Lower lobe of right lung (tissue), 2 donors: ENCODE measurements at places on chromosomes 3 and 15. TPM values are rescaled to one million over a fixed set of nuclear protein-coding genes. Genes with fewer than 3 reads are reported as not detected.

DNA sequence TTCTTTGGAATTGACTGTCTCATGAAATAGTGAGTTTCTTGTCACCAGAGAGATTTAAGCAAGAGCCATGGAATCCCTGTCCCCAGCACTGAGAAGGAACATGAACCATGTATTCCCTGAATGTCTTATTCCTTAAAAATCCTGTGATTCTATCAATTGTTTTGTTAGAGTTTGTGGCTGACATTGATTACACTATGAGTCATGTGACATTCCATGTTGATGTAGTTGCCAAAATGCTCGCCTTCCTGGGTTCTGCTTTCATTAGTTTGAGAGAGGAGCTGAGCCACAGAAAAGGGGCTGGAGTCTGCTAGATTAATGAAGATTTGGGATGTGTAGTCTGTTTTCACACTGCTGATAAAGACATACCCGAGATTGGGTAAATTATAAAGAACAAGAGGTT is 294.9 kb upstream of the CTDSPL start:
- H3K4me1 ChIP-seq: no peaks in the 10 kb centered on the region
- no peak overlapping the region for H3K4me3 ChIP-seq
- no peaks in the 10 kb centered on the region for H3K27me3 ChIP-seq
- H3K27ac ChIP-seq: no peak overlapping the region
- DNase-seq: no peak

GRCh38 chr15:54226455-54226854 is 248.2 kb downstream of the UNC13C start:
- no peak overlapping the region for H3K27ac ChIP-seq
- DNase-seq: no peak
- no peaks in the 10 kb centered on the region for H3K36me3 ChIP-seq
- H3K4me1 ChIP-seq: no peaks in the 10 kb centered on the region

DNA sequence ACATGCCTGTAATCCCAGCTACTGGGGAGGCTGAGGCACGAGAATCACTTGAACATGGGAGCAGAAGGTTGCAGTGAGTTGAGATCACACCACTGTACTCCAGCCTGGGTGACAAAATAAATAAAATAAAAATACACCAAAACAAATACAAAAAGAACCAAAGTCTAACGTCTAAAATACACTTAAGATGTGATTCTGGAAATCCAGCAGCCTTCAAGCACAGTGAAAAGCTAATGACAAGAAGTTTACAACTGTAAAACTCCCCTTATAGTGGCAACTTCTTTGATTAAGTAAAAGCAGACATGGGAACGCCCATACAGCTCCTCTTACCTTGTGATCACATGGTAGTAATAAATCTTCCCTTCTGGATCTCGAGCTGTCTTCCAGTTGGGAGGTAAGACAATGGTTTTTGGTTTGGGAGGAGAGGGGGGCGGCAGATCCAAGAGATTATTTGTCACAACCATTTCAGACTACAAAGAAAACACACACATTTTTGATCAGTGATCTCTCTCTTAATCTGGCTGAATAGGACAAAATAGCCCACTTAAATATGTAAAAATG is 62.8 kb downstream of the NBEAL2 start:
- H3K4me3 ChIP-seq: no peak overlapping the region
- H3K4me1 ChIP-seq: peaks cover under 1% of the 10 kb centered on the region
- H3K27ac ChIP-seq: no peak overlapping the region
- DNase-seq: no peak

The STRIT1 gene
- total RNA-seq: not detected

DNA sequence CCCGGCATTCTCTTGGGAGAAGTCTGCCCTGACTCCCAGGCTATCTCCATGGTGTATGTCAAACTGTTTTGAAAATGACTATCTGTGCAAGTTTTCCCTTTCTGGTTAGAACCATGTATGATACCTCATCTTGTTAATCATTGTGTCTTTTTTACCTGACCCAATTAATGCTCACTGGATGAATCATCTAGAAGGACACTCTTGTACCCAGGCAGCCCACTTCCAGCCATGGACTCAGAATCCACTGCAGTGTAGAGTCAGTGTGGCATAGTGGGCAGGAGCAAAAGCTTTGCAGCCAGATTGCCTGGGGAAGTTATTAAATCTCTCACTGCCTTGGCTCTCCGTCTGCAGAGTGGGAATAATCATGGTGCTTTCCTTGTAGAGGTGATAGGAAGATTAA is 1.2 kb downstream of the FAM3D start:
- no peak for DNase-seq
- peaks cover 14% of the 10 kb centered on the region for H3K4me1 ChIP-seq
- no peaks in the 10 kb centered on the region for H3K36me3 ChIP-seq
- no peak overlapping the region for H3K4me3 ChIP-seq

- H3K27me3 ChIP-seq: peaks cover 12% of the 10 kb centered on the region
- no peak overlapping the region for H3K4me3 ChIP-seq
- DNase-seq: no peak
- no peaks in the 10 kb centered on the region for H3K4me1 ChIP-seq
- no peak overlapping the region for H3K27ac ChIP-seq
Measured at GRCh38 chr15:101540480-101541239, 51.2 kb upstream of the PCSK6 start.

The CSTA gene
- 39.5 TPM for total RNA-seq

DNA sequence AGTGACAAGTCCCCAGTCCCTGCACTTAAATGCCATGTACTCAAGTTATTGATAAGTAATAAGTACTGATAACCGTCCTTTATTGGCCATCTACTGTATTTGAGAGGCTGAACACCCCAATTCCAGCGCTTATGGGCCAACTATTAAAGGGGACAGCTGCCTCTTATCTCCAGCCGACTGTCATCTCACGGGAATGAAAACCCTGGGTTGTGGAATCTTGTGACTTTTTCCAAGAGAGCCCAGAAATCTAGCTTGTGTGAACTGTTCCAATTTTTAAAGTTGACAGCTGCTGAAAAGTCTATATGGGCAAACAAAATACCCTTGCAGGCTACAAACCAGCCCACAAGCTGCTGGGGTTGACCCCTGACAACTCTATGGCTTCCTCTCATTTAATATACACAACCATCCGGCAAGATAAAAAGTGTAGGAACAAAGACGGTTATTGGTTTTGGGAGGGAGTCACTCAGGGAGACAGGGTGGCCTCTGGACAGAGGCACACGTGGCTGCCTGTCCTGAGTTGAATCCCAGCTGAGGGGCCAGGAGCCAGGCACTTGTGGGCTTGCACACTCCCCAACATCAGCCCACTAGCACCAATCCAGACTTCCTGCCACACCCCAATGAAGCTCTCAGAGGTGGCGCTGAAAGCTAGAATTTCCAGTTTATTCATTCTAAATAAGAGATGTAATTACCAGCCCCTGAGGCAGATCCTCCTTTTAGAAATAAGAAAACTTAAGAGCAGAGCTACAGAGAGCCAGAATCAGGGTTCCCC is 16.2 kb downstream of the SPSB4 start:
- no peak overlapping the region for H3K27ac ChIP-seq
- H3K36me3 ChIP-seq: no peaks in the 10 kb centered on the region
- no peak for DNase-seq
- H3K4me1 ChIP-seq: no peaks in the 10 kb centered on the region

- no peak overlapping the region for H3K27ac ChIP-seq
- no peak for DNase-seq
- H3K4me3 ChIP-seq: no peak overlapping the region
- no peaks in the 10 kb centered on the region for H3K27me3 ChIP-seq
- H3K4me1 ChIP-seq: no peaks in the 10 kb centered on the region
- H3K36me3 ChIP-seq: no peaks in the 10 kb centered on the region
Measured at GRCh38 chr3:54859184-54859583, 68.7 kb downstream of the LRTM1 start.

The MFGE8 gene
- total RNA-seq: 125 TPM

The SAMMSON gene
- not detected for total RNA-seq

GRCh38 chr3:170761103-170761502 is 108.9 kb downstream of the RPL22L1 start:
- H3K27me3 ChIP-seq: no peaks in the 10 kb centered on the region
- no peaks in the 10 kb centered on the region for H3K36me3 ChIP-seq
- H3K4me1 ChIP-seq: peaks cover 4% of the 10 kb centered on the region
- no peak overlapping the region for H3K4me3 ChIP-seq
- H3K27ac ChIP-seq: no peak overlapping the region
